ENCODE measurements at places on chromosomes 12 and 14.

DNA sequence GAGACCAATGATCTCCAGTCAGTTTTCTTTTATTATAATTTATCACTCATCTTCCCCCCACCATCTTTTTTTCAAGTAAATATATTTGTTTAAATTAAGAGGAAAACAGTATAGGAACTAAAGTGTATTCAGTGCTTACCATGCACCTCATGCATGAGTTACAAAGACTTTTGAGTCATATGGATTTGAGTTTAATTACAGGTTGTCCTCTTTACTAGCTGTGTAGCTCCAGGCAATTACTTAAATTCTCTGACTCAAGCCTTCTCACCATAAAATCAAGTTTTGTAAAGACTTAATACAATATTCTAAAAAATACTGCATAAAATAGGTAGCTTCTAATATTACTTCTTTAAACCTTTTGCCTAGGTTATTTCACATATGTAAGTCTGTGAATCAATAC lies 251.3 kb downstream of the SLC16A7 start:
- no peak for DNase-seq

- DNase-seq: peak; percentile 13
These were observed 11.9 kb downstream of the CFAP54 start for GRCh38 chr12:96501133-96501761.

DNA sequence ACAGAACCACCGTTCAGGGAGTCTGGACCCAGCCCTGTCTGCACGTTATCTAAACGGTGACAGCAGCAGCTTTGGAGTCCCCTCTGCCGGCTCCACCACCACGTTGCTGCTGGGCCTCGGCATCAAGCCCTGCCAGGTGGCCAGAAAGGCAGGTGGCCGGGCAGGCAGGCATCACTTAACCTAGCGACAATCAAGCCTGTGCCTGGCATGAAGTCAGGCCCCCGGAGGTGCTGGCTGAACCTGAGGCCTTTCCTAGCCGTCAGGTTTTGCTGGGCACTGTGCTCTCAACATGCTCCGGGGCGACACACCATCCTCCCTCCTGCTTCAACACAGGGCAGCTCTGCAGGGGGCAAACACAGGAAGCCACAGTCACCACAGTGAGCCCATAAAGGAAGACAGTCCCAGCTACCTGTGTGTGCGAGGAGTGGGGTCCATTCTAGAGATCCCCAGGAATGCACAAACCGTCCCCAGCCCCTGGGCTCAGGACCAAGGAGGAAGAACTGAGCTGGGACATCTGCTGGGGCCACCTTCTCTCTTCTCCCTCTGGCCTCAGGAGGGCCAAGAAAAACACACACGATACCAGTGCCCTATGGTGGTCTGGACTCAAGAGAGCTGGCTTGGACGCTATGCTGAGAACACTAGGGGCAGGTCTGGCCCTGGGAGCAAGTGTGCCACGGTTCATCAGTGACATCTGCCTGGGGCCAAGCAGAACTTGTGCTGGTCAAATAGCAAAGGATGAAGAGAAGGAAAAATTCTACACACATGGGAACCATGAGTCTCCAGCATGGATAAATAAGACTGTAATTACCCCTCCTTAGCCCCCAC lies 44.7 kb downstream of the CCDC88C start:
- no peak for DNase-seq

DNA sequence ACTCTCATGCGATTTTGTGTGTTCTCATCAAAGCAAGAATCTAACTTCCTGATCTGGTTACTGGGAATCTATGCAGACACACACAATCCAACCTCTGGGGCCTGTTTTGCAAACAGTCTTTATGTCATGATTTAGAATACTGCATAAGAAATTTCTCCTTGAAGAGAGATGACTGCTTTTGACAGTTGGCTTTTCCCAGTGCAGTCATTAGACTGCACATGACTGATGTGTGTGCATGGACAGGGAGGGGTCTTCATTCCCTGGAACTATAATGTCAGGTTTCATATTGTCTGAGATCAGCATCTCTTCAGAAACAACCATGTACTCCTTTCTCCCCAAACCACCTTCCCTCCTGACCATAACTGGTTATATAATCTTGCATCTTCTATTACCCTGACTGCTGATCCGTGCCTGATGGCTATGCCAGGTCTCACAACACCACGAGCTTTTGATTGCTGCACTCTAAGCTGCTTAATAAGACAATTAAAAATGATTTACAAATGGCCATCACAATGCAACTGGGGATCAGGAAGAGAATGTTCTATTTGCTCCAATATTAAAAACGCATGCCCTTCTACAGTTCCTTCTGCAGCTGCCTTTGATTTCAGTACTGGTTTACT lies 995.4 kb downstream of the NRXN3 start:
- DNase-seq: no peak

DNA sequence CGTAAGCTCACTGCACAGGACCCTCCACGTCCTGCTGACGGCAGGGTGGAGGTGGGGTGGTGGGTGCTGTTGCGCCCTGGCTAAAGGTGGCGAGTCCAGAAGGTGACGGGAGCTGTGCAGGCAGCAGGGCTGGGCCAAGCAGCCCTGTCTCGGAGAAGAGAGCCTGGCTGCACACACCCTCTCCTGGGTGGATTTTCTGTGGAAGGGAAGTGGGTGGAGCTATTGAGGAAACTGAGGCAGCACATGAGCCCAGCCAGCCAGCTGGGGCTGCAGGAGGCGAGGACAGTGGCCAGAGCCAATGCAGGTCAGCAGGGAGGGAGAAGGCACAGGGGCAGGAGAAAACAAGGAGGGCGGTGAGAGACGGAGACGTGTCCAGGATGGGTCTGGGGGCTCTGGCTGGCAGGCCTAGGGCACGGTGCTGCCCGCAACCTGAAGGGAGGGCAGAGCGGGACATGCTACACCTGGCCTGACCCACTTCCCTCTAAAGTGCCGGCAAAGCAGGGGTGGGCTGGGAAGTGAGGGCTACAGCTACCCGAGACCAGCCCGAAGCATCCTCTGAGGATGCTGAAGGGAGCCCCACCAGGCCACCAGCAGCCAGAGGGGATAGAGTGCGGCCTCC lies 20.5 kb downstream of the BTBD6 start:
- no peak for DNase-seq

- DNase-seq: no peak
These were observed 106.0 kb upstream of the FAR2 start for GRCh38 chr12:29043069-29043468.

- no peak for DNase-seq
These were observed 230.2 kb downstream of the BCL11B start for GRCh38 chr14:99041820-99042174.

DNA sequence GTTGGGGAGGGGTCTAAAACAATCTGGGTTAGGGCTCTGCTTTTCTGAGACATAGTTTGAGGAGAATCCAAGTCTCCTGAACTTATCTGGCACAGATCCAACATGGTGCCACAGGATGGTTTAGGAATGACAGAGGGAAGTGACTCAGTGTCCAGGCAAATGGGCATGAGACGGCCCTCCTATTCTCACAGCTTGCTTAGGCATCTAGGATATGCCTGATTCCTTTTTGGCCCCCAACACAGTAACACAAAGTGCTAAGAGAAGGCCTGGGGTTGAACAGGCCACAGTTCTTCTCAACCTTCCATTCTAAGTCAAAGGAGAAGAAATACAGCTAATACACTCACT lies 117.7 kb downstream of the ZFP36L1 start:
- DNase-seq: no peak

DNA sequence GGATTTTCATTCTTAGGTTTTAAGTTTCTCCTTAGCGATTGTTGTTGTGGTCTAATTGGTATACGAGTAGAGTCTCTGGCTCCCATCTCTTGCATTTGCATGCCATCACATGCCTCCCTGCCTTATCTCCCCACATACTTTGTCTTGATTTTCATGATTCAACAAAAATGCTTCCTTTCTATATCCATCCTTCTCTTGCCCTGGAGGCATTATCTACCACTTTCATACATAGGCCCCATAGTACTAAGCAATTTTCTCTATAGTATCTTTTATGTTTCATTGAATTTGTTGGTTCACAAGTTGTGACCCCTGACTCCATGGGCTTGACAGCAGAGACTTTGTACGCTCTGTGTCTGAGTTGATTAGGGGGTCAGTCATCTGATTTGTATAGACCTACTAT lies 226.1 kb downstream of the ACSS3 start:
- DNase-seq: no peak

DNA sequence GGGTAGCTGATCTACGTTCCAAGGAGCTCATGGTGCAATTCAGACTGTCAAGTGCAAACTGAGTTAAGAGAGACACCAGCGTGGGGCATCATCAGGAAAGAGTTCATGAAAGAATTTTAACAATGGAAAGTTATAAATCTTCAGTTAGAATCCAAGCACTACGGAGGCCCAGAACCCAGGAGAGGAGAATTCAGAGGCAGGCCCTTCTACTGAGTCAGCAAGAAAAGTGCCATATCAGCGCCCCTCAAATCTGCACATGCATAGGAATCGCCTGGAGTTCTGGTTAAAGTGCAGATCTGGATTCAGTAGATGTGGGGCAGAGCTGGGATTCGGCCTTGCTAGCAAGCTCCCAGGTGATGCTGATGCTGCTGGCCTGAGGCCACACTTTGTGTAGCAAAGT lies 45.9 kb downstream of the CHST11 start:
- no peak for DNase-seq

- no peak for DNase-seq
These were observed 404.4 kb upstream of the MGAT4C start for GRCh38 chr12:86660488-86661147.

DNA sequence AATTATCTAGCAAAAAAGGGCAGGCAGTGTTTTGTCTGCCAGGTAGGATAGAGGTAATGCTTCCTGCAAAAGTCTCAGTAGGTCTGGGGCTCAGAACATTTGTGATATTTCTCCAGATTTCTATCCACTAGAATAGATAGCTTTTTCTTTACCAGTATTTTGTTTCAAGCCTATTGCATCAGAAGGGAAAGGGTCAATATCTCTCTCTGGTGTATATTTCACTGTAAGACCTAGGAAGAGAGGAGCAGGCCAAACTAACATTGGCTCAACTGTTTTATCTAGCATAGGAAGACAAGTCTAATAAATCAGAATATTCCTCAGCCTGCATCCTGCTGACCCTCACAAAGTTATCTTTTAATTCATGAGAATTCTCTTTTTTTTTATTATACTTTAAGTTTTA lies 106.7 kb upstream of the DAAM1 start:
- DNase-seq: no peak

GRCh38 chr12:55955344-55955743 lies 10.5 kb downstream of the PMEL start:
- DNase-seq: no peak

DNA sequence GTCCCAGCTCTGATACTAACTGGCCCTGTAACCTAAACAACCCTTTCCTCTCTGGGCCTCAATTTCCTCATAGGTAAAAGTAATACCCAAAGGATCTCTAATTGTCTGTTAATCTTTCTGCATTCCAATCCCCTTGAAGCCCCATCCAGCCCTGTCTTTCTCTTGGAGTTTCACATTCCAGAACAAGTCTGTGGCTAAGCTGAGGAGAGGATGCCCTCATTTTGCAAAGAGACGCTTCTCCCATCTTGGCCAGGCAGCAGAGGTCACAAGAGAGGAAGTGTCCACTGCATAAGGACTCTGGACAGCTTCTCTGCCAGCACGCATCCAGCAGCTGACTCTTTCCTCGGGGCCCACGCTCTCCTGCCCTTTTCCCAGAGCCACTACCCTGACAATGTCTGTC lies 263.4 kb upstream of the FKBP4 start:
- DNase-seq: no peak

DNA sequence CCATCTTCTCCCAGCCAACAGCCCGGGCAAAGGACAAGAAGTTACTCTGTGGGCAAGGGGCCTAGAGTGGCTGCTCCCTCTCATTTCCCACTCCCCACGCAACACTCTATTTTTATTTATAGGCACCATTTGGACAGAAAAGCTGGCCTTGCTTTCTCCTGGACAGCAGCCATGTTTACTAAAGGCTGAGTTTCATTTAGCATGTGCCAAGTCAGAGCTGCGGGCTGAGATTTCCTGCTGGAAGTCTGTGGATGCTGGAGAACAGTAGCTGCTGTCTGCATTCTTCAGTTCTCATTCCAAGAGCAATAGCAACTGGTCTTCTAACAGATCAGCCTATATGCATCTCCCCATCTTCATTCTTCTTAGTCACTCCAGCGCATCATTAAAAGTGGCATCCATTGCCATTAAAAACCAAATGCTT lies 8.3 kb downstream of the COL2A1 start:
- no peak for DNase-seq

DNA sequence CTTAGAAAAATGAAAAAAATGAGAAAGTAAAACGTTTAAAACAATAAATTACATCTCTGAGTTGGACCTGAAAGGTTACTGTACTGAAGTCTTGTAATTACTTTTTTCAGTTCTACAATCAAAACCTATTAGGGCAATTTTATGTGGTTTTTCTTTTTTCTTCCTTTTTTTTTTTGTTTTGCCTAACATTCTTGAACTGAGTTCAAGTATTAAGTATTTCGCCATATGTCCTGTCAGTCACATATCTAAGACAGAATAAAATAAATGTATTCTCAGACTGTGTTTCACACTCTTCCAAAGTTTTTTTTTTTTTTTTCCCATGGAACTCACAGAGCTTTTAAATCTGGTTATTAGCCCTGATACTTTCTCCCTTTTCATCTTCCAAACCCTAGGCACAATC lies 172.0 kb downstream of the BCAT1 start:
- DNase-seq: no peak

GRCh38 chr12:56873382-56873781 lies 60.8 kb downstream of the SDR9C7 start:
- no peak for DNase-seq

- DNase-seq: peak; percentile 83
These were observed at the start of gene CABP1 for GRCh38 chr12:120639771-120640721. Gene CABP1 (plus strand): TSS chr12:120640626. CDS start chr12:120640686, 60 bp downstream.

- DNase-seq: no peak
These were observed 5.9 kb downstream of the NEMP1 start for GRCh38 chr12:57072661-57073060.

DNA sequence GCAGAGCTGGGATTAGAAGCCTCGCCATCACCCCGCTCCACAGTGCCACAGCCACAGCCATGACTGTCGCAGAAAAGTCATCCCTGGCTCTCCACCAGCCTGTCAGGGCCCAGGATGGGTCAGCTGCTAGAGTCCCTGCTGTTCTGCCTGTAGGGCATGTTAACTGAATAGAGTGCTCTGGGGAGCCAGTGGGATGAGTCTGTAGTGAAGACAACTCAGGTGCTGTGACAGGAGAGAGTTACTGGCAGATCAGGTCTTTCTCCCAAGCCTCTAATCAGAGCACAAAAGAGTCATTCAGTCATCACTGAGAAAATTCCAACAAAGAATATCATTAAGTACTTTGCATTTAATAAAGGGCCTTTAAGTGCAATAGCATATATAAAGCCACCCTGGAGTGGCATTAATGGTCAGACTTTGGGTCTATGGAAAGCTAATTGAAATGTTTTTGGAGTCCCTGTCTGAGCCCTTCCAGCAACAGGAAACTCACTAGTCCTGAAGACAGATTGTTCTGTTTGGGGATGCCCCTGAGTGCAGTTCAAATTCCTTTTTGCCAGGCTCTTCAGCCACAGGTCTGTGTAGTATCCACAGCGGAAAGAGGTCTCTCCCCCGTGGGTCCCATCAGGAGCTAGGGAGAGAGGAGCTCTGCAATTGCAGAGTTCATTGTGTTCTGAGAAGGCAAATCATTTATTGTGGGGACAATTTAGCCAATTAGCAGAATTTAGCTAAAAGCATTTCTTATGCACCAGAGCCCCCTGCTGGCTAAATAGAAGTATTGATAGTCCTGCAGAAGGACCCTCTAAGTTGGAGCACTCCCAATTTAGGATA lies 45.2 kb upstream of the C14orf132 start:
- peak; percentile 22 for DNase-seq

- no peak for DNase-seq
These were observed 143.8 kb downstream of the ACSS3 start for GRCh38 chr12:81221681-81222080.
